IPS-NIHi11 (cell line): ENCODE measurements at places on chromosomes 12 and 14.

DNA sequence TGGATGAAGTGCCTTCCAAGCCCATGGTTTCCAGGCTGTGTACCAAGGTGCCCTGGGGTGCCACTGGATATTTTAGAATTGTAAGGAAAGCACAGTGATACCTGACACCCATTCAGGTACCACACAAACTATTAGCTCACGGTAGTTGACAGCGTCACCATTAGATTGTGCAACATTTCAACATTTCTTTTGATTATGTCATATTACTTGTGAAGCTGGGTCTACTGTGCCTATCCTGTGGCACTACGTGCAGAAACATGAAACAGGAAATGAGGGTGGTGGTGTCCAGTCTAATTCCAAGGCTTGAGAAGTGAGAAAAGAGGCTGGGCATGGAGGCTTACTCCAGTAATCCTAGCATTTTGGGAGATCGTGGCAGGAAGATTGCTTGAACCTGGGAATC is 75.5 kb upstream of the CPM start:
- DNase-seq: peak; percentile 40

- DNase-seq: no peak
Measured at GRCh38 chr14:75715926-75716780, 55.1 kb downstream of the TTLL5 start.

GRCh38 chr14:91732859-91733477 is 1.1 kb upstream of the CATSPERB start:
- DNase-seq: no peak

DNA sequence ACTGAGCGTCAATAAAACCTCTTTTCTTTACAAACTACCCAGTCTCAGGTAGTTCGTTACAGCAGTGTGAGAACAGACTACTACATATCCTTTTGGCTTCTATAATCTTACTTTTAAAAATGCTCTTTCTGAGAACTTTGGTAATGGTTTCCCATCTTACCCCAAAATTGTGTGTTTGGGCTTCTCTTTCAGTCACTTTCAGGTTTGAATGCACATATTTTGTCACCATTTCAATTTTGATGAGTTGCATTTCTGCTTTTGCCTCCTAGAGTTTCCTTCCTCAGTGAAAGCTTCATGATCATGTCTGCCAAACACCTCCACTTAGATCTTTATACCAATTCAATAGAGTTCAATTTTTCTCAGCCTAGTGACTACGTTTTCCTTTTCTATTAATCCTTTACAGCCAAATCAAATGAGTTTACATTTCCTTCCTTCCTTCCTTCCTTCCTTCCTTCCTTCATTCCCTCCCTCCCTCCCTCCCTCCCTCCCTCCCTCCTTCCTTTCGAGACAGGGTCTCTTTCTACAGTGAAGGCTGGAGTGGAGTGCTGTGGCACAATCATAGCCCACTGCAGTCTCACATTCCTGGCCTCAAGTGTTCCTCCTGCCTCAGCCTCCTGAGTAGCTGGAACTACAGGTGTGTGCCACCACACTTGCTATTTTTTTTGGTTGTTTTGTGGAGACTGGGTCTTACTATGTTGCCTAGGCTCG is 124.9 kb downstream of the BCAT1 start:
- no peak for DNase-seq

DNA sequence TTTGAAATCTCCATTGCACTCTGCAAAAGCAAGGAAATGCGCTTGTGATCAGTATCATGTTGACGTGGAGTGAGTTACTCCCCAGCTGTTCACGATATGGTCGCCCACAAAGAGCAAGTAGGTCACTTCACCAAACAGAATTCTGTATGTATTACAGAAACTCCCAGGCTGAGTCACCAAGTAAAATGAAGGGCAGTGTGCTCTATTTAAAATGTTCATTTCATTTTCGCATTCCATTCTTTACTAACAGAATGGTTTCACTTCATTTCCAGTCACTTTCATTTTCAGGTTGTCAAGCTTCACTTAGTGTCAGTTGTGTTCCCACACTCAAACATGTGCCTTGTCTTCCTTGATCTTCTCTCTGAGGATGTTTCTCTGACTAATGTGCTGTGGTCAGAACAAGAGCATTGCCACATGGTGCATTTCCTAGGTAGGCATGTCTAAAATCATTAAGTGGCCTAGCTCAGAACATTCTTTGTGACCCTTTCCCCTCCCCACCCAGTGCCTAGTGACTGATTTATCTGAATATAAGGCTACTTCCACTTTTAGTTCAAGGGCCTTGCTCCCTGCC is 391.2 kb downstream of the RAD51B start:
- no peak for DNase-seq

DNA sequence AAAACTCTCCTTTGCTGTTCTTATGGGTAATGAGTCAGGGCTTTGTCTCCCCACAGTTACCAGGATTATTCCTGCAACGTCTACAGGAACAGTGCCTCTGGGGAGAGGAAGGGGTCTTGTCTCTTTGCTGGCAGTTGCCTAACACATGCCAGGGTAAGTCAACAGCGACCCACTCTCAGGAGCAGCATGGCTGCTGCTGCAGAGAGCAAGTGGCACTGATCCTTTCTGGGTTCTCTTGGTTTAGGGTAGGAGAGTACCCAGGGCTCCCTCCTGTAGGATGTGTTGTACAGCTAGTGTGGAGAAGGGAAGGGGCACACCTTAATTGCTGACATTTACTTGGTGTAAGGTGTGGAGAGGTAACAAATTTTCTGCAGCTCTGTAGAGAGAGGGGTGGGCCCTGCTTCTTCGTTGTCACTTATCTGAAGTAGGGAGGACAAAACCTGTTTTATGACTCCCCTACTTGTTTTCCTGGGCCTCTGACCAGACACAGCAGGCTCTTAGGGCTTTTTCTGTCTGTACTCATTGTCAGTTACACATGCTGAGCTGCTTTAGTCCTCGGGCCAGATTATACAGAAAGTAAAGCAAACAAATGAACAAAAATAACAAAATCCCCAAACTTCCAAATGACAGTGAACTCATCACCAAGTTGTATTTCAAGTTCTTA is 168.2 kb downstream of the ACSS3 start:
- DNase-seq: peak; percentile 10

DNA sequence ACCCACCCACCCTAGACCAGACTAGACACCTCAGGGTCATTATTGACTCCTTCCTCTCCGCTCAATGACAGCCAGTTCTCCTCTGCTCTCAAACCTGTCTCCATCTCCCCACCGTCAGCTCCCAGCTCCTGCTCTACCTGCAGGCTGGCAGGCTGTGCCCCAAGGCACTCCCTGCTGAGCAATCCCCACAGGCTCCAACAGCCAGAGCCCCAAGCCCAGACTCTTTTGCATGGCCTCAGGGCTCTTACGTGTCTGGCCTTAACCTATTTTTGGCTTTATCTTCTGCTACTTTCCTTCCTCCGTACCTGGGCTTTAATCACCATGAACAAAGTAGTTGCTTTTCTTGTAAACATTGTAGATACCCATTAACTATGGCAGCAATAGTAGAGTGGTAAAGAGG is 162.9 kb upstream of the PRMT8 start:
- no peak for DNase-seq

GRCh38 chr14:70289138-70289537 is 70.3 kb downstream of the COX16 start:
- no peak for DNase-seq

GRCh38 chr12:68899251-68899771 is 33.7 kb downstream of the CPM start:
- no peak for DNase-seq

DNA sequence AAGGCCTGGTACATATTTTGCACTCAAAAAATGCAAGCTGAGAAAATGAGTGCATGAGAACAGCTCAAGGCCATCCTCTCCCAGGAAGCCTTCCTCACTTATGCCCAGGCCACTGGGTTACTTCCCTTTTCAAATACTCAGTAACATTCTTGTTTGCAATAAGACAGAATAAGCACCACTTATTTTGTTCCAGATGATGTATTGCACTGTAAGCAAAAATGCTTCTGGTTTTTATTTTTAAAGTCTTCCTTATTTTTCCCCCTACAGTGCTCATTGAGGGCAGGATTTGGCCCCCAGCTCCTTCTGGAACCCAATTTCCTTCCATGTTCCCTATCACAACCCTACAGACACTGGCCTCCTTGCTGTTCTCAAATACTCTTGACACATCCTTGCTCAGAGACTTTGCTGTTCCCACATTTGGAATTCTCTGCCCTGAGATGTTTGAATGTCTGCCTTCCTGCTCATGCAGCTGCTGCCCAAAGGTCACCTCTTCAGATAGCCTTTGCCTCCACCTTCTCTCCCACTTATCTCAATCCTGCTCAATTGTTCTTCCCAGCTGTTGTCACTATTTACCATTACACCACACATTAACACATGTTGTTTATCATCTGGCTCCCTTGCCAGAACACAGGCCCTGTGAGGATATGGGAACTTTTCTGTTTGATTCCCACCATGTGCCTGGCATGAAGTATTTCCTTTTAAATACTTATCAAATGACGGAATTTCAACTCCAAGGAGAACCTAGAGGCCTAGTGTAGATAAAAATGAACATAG is 49.9 kb downstream of the IFNG start:
- DNase-seq: no peak

DNA sequence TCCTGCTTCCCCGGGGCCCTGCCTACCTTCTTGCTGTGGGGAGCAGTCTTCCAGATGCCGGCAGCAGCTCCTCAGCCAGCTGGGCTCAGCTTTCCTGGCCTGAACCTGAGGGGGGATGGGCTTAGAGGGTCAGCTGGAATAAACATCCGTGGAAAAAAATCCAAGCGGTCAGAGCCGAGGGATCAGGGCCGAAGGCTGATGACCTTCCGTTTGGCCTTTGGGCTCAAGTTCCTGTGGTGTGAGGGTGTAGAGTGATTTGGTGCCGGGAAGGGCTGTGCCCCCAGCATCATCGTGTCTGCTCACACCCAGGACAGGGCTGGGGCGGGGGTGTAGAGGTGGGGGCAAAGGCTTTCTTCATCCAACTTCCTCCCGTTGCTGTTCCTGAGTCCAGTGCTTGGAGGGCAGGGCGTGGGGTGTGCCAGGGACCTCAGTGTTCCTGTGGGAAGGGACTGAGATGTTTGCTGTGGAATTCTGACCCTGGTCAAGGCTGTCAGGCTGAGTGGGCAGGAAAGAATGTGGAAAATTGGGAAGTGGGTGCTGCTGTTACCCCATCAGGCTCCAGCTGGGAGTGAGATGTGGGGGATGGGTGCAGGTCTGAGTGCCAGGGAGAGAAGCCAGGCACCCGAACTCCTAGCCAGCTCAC is 2.6 kb downstream of the SMIM41 start:
- DNase-seq: no peak
